ENCODE measurements at places on chromosomes 13 and 19.

- no peak for DNase-seq
Measured at GRCh38 chr13:20312292-20312691, 80.2 kb upstream of the GJB6 start.

- DNase-seq, result no peak
Measured at GRCh38 chr13:111568290-111568689, 247.8 kb downstream of the TEX29 start.

GRCh38 chr19:31263328-31263727 is 85.9 kb downstream of the TSHZ3 start:
- no peak for DNase-seq

GRCh38 chr19:8609279-8610040 is 1.1 kb downstream of the ADAMTS10 start:
- DNase-seq, result no peak

GRCh38 chr13:32878163-32878562 is 138.1 kb upstream of the KL start:
- no peak for DNase-seq

DNA sequence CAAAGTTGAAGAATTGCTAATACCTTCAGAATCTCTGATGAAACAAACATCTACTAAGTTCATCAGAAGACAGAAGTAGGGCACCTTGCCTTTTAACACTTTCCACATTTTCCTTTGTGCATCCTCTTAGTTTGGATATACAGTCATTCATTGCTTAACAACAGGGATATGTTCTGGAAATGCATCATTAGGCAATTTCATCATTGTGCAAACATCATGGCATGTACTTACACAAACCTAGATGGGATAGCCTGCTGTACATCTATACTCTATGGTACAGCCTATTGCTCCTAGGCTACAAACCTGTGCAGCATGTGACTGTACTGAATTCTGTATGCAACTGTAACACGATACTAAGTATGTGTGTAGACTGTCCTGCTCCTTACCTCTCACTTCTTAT is 169.8 kb downstream of the SUCLA2 start:
- no peak for DNase-seq

DNA sequence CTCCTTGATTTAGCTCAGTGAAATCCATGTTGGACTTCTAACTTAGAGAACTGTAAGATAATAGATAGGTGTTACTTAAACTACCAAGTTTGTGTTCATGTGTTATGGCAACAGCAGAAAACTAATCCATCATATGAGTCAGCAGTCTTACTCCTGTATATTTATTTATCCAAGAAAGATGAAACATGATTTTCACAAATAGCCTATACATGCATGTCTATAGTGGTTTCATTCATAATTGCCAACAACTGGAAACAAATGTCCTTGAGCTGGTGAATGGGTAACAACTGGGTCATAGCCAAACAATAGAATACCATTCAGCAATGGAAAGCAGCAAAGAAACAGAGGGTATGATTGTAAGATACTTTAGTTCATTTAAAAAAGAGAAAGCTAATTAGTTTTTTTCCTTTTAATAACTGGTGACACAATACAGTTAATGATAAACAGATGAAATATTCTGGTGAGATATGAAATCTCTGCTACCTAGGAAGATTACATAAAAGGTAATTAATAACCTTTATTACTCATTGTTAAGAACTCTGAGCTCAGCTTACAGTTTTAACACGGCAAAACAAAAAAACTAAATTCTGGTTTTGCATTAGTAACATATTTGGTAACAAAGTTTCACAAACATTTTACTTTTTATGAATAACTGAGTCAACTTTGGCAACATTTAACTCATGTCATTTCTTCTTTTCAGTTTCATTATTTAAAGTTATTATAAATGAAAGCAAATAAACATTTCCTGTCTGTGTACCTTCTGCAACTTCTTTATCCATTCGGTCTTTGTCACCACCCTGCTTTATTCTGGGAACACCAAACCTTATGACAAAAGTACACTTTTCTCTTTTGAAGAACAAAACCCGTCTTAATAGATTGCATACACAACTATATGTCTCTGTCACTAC is 181.3 kb downstream of the LIG4 start:
- DNase-seq, result no peak

- no peak for DNase-seq
Measured at GRCh38 chr13:93915269-93915809, 564.1 kb downstream of the DCT start.

DNA sequence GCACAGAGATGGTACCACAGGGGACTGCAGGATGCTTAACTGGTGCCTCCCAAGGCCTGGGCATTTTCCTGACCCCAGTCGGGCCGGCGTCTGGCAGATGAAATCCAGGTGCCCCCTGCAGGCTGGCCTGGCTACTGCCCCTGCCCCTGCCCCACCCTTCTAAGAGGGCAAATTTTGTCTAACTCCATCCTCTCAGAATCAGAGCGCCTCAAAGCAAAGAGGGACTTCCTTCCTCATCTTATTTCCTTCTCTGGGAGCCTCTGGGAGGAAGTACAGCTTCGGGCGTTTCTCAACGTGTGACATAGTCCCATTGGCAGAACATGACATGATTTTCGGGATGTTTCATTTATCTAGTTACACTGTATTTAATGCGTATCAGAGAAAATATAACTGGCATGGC is 2.7 kb downstream of the PRKACA start:
- no peak for DNase-seq

DNA sequence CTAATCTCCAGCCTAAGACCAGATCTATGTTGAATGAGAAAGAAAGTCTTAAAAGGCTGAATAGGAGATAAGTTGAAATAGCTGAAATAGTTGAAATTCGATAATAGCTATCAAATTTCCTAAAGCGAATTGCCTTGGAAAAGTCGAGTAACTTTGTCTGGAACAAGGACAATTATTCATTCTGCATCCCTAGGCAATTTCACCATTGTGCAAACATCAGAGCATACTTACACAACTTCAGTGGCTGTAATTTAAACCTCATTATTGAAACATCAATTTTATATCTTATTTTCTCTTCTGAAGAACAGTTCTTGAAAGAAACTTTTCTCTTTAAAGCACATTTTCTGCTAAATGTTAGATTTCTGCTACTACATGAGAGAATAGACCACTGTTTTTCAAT is 13.6 kb downstream of the TNFSF13B start:
- DNase-seq, result no peak

Measured in esophagus squamous epithelium (tissue), 5 donors.